ENCODE measurements at places on chromosomes 11 and 22. TPM values are rescaled to one million over a fixed set of nuclear protein-coding genes. Genes with fewer than 3 reads are reported as not detected.

The TMPRSS6 gene
- not detected for polyA plus RNA-seq

The LAYN gene
- polyA plus RNA-seq: 5.0 TPM

The LBHD1 gene
- 7.3 TPM for polyA plus RNA-seq

The KCNQ1OT1 gene
- 0.41 TPM for polyA plus RNA-seq

The FXYD6 gene
- polyA plus RNA-seq: 54.1 TPM

The TMEM135 gene
- polyA plus RNA-seq: 5.7 TPM

The MRPL21 gene
- polyA plus RNA-seq: 144 TPM

The OSBP2 gene
- 7.8 TPM for polyA plus RNA-seq

The TSGA10IP gene
- not detected for polyA plus RNA-seq

The ARHGAP1 gene
- 53.4 TPM for polyA plus RNA-seq

The TMPRSS4 gene
- polyA plus RNA-seq: not detected

The OR2AT4 gene
- not detected for polyA plus RNA-seq

The OR51I2 gene
- not detected for polyA plus RNA-seq

The CAVIN3 gene
- polyA plus RNA-seq: 72.4 TPM

The SPTBN2 gene
- polyA plus RNA-seq: 0.38 TPM

The ATM gene
- polyA plus RNA-seq: 18.4 TPM

The MS4A8 gene
- polyA plus RNA-seq: 0.16 TPM

The ZP1 gene
- polyA plus RNA-seq: 0.16 TPM

The MFRP gene
- polyA plus RNA-seq: 0.02 TPM

The FGF3 gene
- not detected for polyA plus RNA-seq

The SLCO2B1 gene
- polyA plus RNA-seq: 5.1 TPM

The FLRT1 gene
- polyA plus RNA-seq: 1.5 TPM
